Activated CD4-positive, alpha-beta T cell treated with anti-CD3 and anti-CD28 coated beads for 48 hours (primary cell): ENCODE measurements at places on chromosomes 3 and 15.

DNA sequence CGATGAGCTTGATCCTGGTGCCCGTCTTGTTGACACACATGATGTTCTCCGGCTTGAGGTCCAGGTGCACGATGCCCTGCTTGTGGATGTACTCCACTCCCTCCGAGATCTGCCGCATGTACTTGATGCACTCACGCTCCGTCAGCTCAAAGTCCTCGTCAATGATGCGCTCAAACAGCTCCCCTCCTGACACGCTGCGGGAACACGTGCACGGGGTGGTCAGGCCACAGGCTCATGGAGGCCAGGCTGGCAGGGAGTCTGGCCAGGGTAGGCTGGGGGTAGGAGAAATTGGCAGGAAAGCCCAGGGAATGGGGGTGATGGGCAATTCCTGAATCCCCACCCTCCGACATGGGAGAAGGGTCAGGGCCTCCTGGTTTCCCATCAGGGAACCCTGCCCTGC is 55.5 kb upstream of the HACD2 start:
- DNase-seq = no peak

GRCh38 chr3:28280781-28281180 is 39.4 kb downstream of the CMC1 start:
- DNase-seq = no peak

- peak; percentile 76 for DNase-seq
Observed at GRCh38 chr15:90201130-90201943, at the start of gene SEMA4B. Gene SEMA4B, plus strand, starts transcription at chr15:90201330. Its CDS starts 249 bp downstream, at chr15:90201579.

DNA sequence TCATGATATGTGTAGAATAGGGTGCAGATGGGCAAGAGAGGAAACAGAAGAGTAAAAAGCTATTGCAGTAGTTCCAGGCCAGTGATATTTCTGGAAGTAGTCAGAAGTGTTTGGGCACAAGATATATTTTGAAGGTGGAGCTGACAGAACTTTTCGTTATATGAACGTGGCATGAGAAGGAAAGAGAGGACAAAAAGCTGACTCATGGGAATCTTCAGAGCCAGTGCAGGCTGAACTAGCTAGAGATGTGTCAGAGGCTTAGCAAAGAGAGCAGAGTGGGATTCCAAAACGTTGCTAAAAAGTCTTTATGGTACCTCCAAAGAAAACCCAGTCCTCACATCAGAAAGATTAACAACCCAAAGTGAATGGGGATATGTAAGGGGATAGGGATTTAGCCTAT is 28.7 kb downstream of the TRIM69 start:
- DNase-seq = no peak
